ENCODE measurements at places on chromosomes 11 and 22. TPM values are rescaled to one million over a fixed set of nuclear protein-coding genes. Genes with fewer than 3 reads are reported as not detected.

DNA sequence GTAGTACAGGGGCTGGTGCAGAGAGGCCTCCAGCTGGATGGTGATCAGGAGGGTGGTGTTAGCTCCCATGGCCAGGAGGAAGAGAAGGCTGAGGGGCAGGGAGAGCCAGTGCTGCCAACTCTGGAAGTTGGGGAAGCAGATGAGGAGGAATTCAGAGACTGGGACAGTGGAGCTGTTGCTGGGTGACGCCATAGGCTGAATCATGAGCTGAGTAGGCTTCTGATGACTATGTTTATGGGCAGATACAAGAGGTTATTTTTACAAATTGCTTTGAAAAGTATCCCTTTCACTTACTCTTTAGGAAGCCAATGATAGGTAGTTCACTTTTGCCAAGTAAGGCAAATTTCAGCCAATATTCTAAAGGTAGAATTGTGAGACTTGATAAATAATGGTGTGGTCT, 3.1 kb downstream of the OR56A1 start:
- H3K4me3 ChIP-seq = no peak overlapping the region
- H3K27ac ChIP-seq = no peak overlapping the region
- DNase-seq = no peak
- no peaks in the 10 kb centered on the region for H3K36me3 ChIP-seq
- no peaks in the 10 kb centered on the region for H3K27me3 ChIP-seq
- H3K4me1 ChIP-seq = no peaks in the 10 kb centered on the region

DNA sequence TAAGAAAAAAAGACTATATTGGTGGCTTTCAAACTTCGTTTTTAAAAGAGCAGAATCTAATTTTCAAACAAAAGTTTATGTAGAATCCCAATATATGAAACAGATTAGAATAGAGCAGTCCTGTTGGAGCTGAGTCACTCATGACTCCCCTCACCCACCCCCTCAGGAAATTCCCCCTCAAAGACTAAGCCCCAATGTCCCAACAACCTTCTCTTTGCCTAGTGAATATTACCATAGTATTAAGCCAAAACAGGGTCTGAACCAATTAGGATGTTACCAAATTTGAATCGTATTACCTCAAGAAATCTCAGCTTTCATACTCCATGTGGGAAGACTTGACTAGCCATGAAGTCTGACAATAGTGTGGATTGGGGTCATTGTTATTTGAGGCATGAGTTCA, 7.8 kb upstream of the PIWIL4 start:
- DNase-seq = no peak
- H3K27ac ChIP-seq = no peak overlapping the region
- peaks cover 8% of the 10 kb centered on the region for H3K4me1 ChIP-seq
- H3K27me3 ChIP-seq = no peaks in the 10 kb centered on the region
- no peaks in the 10 kb centered on the region for H3K36me3 ChIP-seq
- no peak overlapping the region for H3K4me3 ChIP-seq

Gene FAM227A
- total RNA-seq = 0.70 TPM

DNA sequence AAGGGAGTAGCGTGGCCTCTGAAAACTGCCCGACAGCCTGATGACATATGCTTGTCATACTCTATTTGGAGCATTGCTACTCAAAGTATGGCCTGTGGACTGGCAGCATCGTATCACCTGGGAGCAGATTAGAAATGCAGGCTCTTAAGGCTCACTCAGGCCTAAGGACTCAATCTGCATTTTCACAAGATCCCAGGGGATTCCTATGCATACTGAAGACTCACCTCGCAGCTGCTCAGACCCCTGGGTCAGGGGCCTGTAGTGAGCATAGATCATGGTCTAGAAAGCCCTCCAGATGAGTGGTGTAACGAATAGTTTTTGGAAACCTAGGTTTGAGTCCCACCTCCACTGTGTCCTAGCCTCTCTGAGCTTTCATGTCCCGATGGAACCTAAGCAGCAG, 126.3 kb downstream of the FEZ1 start:
- H3K36me3 ChIP-seq = no peaks in the 10 kb centered on the region
- H3K27ac ChIP-seq = peak overlapping the region; percentile 94
- H3K4me1 ChIP-seq = peaks cover 53% of the 10 kb centered on the region
- no peak for DNase-seq

GRCh38 chr11:80899381-80899780, 1458.6 kb upstream of the TENM4 start:
- DNase-seq = no peak
- H3K27me3 ChIP-seq = no peaks in the 10 kb centered on the region
- H3K4me3 ChIP-seq = no peak overlapping the region

DNA sequence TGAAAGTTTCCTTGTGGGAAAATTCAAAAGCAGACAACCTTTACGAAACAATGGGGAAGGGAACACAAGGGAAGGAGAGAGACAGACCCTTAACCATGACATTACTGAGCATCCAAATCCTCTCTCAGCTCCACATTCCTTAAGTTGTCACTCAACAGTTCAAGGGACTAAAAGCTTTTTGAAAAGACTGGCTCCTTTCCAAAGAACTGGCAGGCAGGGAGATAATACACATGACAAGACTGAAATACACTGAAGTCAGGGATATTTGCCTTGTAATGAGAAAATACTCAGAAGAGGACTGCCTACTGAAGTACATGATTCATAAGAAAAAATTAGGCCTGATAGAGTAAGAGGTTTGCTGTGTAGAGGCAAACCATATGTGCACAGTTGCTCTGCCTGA, 69.1 kb downstream of the SMCO4 start:
- H3K4me1 ChIP-seq = no peaks in the 10 kb centered on the region
- no peak overlapping the region for H3K27ac ChIP-seq
- no peaks in the 10 kb centered on the region for H3K36me3 ChIP-seq
- H3K4me3 ChIP-seq = no peak overlapping the region
- no peaks in the 10 kb centered on the region for H3K27me3 ChIP-seq

GRCh38 chr11:2096919-2097301, 42.3 kb downstream of the IGF2 start:
- H3K27me3 ChIP-seq = no peaks in the 10 kb centered on the region
- DNase-seq = no peak
- H3K4me1 ChIP-seq = peaks cover 77% of the 10 kb centered on the region
- peak overlapping the region; percentile 66 for H3K27ac ChIP-seq

Gene ADM
- 31.2 TPM for total RNA-seq

Measured in right atrium auricular region (tissue), 2 donors.